ENCODE measurements at places on chromosomes 7 and 10. TPM values are rescaled to one million over a fixed set of nuclear protein-coding genes. Genes with fewer than 3 reads are reported as not detected.
A peak's percentile ranks its signal among the peaks of the same experiment; 100 is the strongest.

RADIL gene
- 9.8 TPM for total RNA-seq

CHCHD1 gene
- 91.4 TPM for total RNA-seq

PON1 gene
- total RNA-seq = not detected

OR9A2 gene
- total RNA-seq = not detected

AGAP5 gene
- total RNA-seq = 6.0 TPM

DUSP5 gene
- 25.1 TPM for total RNA-seq

MMP21 gene
- total RNA-seq = not detected

ANKRD30A gene
- total RNA-seq = not detected

SDK1 gene
- 4.1 TPM for total RNA-seq

ABCB4 gene
- total RNA-seq = 0.85 TPM

MICU1 gene
- total RNA-seq = 49.1 TPM

GTF2IRD2 gene
- total RNA-seq = 2.5 TPM

DNA sequence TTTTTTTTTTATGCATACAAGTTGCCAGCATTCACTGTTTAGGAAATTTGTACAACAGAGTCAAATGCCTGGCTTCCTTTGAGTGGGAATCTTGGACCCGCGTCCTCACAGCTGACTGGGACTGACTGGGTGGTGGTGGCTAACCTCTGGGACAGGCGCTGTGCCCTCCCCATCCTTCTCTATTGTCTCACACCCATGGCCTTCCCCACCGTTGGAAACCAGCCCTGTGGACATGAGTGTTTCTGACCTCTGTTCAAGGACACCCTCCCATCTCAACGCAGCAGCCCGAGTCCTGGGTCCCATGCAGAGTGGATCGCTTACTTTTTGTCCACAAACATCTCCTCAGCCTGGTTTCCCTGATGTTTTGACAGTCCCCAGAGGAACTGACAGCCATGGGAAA lies 125.1 kb upstream of the PPIF start:
- no peak for DNase-seq

DNA sequence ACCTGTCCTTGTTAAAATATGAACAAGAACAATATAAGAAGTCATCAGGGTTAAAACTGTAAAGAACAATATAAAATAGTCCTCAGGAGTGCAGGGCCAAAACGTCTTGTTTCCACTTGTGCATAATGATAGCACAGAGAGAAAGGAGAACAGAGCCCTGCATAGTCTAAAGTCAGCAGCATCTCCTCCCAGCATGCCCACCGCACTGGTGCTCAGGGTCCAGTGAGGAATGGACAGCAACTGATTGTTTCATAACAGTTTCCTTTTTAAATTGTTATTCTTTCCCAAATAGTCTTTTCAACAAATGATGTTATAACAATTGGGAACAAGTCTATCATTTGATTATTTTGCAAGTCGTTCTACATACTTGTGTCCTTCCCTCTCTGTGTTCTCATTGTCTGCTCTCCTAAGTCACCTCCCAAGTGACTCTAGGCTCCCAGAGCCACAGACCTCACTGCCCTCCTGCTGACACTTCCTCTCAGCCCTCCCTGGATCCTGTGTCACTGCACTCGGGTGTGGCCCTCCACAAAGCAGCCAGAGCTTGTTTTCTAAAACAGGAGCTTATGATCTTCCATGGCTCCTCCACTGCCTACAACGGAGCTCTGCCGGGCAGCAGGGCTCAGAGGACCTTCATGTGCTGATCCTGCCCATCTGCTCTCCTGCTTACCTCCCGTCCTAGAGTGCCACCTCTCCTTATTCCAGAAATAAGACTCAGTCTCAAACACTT lies 27.6 kb downstream of the COBL start:
- no peak for DNase-seq

DNA sequence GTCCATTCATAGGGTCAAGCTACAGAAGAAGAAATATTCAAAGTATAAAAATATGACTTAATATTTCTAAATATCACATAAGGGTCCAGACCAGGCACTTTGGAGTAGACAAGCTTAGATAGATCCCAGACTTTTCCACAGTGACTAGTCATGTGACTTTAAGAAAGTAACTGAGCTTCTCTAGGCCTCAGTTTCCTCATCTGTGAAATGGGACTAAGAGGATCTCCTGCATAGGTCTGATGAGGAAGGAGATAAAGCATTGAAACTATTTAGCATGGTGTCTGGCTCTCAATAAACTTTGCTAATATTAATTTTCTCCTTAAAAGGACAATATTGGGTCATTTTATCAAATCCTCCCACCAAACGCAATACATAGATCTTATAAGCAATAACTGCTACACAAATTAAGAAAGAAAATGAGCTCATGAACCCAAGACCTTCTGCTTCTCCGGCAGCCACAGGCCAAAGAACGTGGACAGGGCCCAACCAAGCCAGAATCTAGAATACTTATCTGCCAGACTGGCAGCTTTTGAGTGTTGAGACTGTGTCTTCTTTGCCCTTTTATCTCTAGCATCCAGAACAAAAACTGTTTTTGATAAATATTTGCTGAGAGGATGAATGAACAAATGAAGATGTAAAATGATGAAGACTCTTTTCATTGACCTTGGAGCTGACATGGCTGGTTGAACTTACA lies 1.6 kb upstream of the TARP start:
- DNase-seq = no peak

- DNase-seq = no peak
These were observed 19.9 kb downstream of the KLF6 start for GRCh38 chr10:3765146-3765545.

GRCh38 chr10:44933451-44934321 lies 22.5 kb downstream of the TMEM72 start:
- DNase-seq = no peak

GRCh38 chr10:44978213-44978569 lies 418 bp downstream of the DEPP1 start:
- no peak for DNase-seq

GRCh38 chr7:157566631-157567006 lies 229.8 kb downstream of the DNAJB6 start:
- no peak for DNase-seq

- DNase-seq = peak; percentile 19
These were observed 94.5 kb downstream of the HIPK2 start for GRCh38 chr7:139683137-139683921.

- no peak for DNase-seq
These were observed 23.0 kb downstream of the ZNF33B start for GRCh38 chr10:42615419-42615818.

DNA sequence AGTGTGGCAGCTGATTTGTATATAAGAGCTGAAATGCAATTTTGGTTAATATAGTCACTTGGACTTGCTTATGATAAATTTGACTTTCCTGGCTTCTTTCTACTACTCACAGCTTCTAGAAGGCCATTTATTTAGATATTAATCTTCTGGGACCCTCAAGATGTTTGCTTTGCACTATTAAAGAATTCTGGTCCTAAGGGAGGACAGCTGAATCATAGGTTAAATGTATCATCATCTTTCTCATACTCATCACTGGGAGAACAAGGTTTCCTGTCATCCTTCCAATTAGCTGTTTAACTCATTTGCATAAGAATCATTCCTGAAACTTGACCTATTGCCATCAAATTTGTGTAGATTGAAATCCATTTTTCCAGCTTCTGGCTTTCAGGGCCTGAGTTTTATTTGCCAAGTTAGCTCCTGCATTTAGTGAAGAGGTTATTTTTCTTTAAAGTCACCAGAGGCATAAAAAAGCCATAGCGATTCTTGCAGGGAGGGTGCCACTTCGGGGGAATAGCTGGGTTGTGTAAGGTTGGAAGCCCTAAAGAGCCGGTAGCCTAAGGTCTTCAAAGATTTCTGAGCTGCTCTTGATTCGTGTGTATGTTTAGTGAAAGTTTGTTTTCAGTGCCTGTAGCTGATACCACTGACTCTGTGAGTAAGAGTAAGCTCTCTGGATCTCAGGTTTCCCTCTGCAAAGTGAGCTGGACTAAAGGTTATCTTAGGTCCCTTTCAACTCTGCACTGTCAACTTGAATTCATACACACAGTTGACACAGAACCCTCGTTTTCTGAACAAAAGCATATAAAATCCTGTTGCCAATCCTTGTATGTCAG lies 4.3 kb downstream of the MAP3K8 start:
- DNase-seq = no peak

DNA sequence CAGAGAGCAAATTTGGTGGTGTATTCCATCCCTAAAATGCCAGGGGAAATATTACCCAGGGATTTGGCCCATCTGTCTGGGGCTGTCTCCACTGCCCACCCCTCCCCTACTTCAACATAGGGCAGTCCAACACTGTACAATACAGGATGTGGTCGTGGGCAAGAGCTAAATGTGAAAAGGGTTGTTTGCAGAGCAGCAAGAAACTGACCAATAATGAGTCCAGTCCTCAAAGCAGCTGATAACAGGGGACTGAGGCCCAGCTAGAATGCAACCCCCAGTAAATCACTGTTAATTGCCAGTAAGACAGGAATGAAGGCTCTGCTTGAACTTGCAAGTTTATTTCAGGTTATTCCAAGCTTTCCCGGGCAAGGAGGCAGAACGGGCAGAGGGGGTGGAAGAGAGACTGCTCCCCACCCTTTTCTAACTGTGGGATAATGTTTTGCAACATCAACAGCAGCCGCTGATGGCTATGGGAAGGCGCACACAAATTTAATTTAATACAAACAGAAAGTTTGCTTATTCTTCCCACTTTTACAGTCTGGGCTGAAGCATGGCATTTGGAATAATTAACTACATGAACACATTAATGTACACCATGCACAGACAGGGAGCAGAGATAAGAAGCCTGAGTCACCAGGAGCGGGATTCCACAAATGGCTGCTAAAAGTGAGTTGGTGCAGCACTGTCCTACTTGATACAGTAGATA lies 36.8 kb downstream of the AFAP1L2 start:
- no peak for DNase-seq

GRCh38 chr7:42765931-42766330 lies 145.9 kb downstream of the C7orf25 start:
- no peak for DNase-seq

DNA sequence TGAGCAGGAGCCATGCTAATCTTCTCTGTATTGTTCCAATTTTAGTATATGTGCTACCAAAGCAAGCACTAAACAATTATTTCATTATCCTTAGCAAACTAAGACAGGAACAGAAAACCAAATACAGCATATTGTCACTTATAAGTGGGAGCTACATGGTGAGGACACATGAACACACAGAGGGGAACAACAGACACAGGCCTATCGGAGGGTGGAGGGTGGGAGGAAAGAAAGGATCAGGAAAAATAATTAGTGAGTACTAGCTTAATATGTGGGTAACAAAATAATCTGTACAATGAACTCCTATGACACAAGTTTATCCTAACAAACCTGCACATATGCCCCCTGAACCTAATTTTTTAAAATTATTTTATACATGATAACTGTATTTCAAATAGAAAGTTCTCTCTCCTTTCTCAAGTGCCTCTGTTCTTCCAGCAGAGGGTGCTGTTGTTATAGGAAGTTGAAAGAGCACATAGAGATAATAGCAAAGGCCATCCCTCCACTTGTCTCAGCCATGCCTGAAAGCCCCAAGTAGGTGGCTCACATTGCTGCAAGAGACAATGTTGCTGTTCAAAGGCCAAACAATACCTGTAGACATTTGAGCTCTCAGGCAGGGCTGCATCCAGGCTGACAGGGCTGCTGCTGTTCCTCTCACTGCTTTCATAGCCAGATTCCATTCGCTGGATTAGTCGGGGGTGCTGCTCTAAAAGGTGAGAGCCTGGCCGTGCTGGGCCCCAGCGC lies 33.4 kb upstream of the PPP3CB start:
- peak; percentile 79 for DNase-seq

GRCh38 chr10:132272231-132272971 lies 35.3 kb downstream of the STK32C start:
- DNase-seq = no peak

- DNase-seq = no peak
These were observed 51.2 kb upstream of the BMPER start for GRCh38 chr7:33854178-33854577.

DNA sequence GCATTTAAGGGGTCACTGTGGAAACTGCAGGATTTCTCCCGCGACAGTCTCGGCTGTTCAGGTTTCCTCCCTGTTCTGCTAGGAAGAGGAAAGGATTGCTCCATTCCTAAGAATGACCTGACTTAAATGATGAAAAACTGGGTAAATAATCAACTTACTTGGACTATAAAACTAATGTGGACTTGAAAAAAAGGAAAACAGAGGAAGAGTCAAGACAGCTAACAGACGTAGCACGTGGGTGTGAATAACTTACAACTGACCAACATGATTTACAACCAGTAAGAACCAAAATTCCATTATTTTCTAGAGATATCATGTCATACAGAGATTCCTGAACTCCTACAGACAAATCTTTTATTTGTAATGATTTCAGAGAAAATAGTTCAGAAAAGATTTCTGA lies 93.8 kb downstream of the ADAM12 start:
- DNase-seq = no peak

- DNase-seq = no peak
These were observed 98.8 kb downstream of the SEMA3E start for GRCh38 chr7:83550100-83550499.

GRCh38 chr10:77431209-77431611 lies 206.4 kb downstream of the KCNMA1 start:
- DNase-seq = no peak

DNA sequence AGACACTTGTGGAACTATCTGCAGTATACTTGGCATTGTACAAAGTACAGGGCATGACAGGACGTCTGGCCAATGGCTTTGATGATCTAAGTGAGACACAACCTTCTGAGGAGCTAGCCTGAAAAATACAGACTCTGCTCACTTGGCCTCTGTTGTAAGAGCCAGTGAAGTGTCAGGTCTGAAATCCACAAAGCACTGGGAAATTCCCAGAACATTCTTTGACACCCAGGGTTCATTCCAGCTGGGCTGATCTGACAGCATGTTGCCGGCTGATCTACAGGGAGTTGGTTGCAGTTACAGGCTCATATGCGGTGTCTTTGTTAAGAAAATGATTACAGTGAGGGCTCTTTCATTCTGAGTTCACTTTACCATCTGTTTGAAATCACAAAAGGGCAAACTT lies 354.6 kb downstream of the PHF14 start:
- DNase-seq = no peak

DNA sequence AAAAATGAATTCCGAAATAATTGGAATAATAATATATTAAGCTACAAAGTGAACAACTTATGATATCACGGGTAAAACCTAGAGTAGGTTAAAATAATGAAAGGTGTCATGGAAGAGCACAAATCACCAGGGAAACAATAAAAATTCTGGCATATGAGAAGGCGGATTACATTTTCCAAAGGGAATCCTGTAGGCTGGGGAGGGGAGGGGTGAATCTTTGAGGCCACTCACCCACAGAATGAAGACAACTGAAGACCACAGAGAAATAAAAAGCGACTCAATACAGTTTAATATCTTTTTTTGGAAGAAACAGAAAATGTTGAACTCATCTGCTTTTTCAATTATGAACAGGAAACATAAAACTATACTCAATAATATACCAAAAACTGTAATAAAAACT lies 129.4 kb upstream of the HPS1 start:
- DNase-seq = no peak

DNA sequence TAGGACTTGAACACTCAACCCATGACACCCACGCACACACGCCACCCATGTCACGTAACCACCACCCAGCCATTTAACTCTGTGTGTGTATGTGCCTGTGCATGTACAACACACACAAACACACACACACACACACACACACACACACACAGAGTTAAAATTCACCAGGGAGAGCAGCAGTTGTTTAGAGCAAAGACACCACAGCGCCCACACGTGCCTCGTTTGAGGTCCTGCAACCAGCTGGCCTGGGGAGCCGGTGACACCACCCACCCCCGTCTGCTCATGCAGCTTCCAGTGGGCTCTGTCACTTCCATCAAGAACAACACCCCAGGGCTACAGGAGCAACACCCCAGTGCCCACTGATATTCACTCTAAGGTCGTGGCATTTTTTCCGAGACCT lies 97.4 kb downstream of the ELFN1 start:
- DNase-seq = peak; percentile 89

GRCh38 chr10:44186821-44187220 lies 198.1 kb downstream of the CXCL12 start:
- no peak for DNase-seq

- no peak for DNase-seq
These were observed 23.4 kb downstream of the SMURF1 start for GRCh38 chr7:99120501-99120900.
